T-cell (primary cell): ENCODE measurements at places on chromosomes 5 and 9.

DNA sequence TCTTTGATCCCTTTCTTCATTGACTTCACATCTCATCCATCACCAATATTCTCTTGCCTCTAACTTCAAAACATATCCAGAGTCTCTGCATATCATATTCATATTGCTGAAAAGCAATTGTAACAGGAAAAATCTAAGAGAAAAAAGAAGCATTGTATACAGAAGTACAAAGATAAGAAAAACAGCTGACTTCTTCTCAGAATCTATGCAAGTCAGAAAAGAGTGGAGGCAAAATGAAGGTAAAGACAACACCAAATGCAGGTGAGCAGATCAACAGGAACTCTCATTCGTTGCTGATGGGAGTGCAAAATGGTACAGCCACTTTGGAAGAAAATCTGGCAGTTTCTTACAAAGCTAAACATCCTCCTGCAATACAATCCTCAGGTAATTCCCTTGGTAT, 155.6 kb downstream of the PHF2 start:
- no peak for DNase-seq
- no peaks in the 10 kb centered on the region for H3K4me1 ChIP-seq
- no peak overlapping the region for H3K27ac ChIP-seq
- no peak overlapping the region for H3K4me3 ChIP-seq

DNA sequence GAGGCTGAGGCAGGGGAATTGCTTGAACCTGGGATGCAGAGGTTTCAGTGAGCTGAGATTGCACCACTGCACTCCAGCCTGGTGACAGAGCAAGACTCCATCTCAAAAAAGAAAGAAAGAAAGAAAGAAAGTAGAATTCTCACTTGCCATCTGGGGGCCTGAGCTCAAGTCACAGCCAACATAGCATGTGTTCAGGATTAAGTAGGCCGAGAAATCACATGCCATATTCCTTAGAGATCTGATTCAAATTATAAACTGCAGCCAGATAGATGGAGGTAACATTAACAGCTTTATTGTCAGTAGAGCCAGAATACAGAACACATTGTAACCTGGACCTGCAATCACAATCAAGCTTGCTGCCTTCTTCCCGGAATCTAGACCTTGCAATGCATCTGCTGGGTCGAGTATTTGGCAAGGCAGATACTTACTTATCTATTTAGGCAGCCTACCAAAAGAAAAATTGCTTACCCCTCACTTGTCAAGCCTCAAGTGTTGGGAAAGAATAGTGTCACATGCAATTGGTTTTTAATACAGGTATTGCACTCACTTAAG, 173.7 kb downstream of the CPLANE1 start:
- no peak overlapping the region for H3K4me3 ChIP-seq
- H3K4me1 ChIP-seq, result no peaks in the 10 kb centered on the region
- H3K27ac ChIP-seq, result no peak overlapping the region
- peaks cover 2% of the 10 kb centered on the region for H3K36me3 ChIP-seq

DNA sequence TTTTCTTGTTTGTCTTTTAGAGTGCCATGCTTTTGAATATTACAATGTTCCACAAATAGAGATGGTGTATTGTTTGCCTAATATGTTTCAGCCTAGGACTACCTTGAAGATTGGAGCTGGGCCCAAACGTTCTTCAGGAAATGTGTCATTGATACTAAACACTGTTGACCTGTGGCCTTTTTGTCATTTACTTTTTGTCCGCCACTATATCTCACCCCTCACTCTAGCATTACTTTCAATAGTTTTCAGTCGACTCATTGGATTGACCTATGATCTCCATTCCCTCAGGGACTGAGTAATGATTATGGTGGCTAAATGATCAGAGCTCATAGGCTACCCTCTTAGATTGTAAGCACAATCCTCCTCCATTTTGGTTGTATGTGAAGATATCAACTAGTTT, 115.8 kb downstream of the NUDT12 start:
- no peak overlapping the region for H3K27ac ChIP-seq
- H3K4me1 ChIP-seq, result no peaks in the 10 kb centered on the region
- no peaks in the 10 kb centered on the region for H3K27me3 ChIP-seq
- DNase-seq, result no peak
- H3K36me3 ChIP-seq, result no peaks in the 10 kb centered on the region
- H3K4me3 ChIP-seq, result no peak overlapping the region

GRCh38 chr5:8953911-8954438, 591.9 kb downstream of the SEMA5A start:
- H3K27me3 ChIP-seq, result no peaks in the 10 kb centered on the region
- DNase-seq, result no peak
- no peaks in the 10 kb centered on the region for H3K4me1 ChIP-seq
- H3K36me3 ChIP-seq, result no peaks in the 10 kb centered on the region
- H3K27ac ChIP-seq, result no peak overlapping the region
- H3K4me3 ChIP-seq, result no peak overlapping the region

GRCh38 chr9:127912882-127913281, 4.0 kb downstream of the ST6GALNAC4 start:
- H3K4me1 ChIP-seq, result peaks cover 45% of the 10 kb centered on the region
- no peak overlapping the region for H3K27ac ChIP-seq
- H3K36me3 ChIP-seq, result peaks cover 28% of the 10 kb centered on the region
- no peak for DNase-seq
- H3K4me3 ChIP-seq, result no peak overlapping the region
